T-helper 1 cell (primary cell): ENCODE measurements at places on chromosomes 5 and 9.

DNA sequence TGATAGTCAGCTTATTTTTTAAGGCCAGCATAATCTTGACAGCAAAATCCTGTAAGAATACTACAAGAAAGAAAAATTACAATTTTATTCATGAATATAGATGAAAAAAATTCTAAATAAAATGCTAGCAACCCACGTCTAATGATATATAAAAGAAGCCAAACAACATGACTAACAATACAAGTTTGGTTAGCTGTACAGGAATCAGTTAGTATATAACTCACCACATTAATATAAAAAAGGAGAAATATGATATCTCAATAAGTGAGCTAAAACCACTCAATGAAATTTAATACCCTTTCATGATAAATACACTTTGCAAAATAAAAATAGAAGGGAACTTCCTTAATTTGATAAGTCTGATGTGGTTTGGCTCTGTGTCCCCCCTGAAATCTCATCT lies 139.7 kb upstream of the MAN2A1 start:
- DNase-seq, result no peak

DNA sequence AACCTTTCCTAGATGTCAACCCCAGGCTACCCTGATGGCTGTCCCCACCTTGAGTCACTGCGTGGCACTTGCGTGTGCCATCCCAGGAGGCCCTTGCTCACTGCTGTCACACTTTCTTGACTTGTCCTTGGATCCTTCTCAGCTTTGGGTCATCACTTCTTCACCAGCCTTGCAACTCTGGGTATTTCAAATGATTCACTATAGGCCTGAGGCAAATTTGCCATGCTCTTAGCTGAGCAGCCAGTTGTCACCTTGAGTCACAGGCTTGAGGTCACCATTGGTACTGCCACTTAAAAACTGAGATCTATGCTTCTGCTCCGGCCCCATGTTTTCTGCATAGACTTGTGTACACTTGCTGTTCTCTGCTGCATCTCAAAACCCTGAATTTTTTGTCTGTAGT lies 84.7 kb downstream of the BASP1 start:
- DNase-seq, result no peak

DNA sequence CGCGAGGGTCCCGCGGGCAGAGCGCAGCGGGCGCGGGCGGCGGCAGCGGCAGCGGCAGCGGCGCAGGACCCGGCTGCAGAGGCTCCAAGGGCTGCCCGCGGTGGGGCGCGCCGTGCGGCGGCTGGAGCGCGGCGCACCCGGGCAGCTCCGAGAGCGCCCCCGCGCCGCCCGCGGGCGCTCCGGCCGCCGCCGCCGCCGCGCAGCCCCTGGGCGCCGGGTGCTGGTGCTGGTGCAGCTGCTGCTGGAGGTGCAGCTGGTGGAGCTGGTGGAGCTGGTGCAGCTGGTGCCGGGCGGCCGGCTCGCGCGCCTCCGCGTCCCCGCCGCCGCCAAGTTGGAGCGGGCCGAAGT lies 644 bp downstream of the IER5L start:
- DNase-seq, result no peak

- no peak for DNase-seq
Measured at GRCh38 chr5:6553972-6554371, 78.9 kb downstream of the NSUN2 start.

DNA sequence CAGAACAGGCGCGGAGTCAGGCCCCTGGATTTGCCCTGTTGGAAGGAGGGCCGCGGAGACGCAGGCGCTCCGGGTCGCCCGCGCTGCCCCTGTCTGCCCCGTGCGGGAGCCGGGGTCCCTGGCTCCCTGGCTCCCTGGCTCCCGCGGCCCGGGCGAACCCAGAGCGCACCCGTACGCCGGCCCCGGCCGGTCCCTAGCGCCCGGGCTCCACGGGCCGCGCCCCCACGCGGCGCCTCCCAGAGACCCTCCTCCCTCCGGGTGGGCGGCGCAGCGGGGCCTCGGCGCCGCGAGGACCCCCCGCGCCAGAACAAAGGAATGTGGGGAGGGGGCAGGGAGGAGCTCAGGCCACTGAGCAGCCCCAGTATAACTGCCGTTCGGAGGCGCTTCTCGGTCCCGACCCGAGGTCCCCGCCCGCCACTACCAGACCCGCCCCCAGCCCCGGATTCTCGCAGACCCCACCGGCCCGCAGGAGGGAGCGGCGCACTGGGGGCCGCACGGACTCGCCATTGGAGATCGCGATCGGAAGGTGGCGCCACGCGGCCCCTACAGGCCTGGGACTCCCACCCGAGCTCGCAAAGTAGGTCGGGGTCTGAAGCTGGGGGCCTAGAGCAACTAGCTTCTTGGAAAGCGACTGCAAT lies 2.4 kb downstream of the NFIL3 start:
- no peak for DNase-seq

GRCh38 chr5:114648940-114649339 lies 287.1 kb downstream of the KCNN2 start:
- no peak for DNase-seq

DNA sequence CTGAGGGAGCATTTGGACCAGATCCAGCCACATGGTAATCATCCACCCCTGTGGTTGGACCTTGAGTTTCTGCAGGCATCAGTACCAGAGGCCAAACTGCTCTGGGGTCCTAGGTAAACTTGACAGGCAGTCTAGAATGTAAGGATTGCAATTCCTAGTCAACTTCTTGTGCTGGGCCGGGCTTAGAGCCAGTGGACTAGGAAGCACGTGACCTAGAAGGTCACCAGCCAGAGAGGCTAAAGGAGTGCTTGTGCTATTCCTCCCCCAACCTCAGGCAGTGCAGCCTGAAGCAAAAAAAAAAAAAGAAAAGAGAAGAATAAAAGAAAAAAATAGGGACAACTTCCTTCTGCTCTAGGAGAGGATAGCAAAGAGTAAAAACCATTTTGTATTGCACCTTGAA lies 406.2 kb upstream of the FTMT start:
- DNase-seq, result no peak

DNA sequence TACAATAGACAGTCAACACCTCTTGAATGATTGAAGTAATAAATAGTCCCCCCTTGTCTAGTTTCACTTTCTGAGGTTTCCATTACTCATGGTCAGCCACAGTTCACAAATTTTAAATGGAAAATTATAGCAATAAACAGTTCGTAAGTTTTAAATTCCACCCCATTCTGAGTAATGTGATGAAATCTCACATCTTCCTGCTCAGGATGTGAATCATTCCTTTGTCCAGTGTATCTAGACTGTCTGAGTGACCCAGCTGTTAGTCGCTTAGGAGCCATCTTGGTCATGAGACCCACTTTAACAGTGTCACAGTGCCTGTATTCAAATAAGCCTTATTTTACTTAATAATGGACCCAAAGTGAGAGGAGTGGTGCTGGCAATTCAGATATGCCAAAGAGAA lies 311.6 kb upstream of the PRR16 start:
- DNase-seq, result no peak

DNA sequence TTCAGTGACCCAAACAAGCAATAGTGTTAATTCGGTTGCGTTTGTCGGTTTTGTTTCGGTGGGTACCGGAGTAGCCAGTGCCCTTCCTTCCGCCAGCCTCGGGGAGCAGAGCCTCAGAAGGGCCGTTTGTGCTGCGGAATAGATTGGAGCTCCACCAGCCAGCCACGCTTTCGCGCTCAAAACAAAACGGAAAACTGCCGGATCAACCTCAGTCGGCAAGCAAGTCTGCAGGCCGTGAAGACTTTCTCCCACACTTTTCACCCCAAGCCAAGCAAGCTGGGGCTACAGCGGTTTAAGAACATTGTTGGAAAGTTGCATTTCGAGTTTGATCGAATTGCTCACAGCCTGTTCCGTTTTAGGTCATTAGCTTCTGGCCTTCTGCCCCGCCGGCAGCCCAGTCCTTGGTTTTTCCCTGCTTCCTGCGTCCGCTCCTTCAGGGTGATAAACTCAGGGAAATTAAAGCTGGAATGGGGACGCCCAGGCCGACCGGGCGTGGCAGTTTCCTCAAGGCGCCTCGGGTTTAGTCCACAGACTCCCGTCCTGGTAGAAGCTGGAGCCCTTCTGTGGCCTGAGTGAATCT lies 803 bp upstream of the CCNO start:
- no peak for DNase-seq

DNA sequence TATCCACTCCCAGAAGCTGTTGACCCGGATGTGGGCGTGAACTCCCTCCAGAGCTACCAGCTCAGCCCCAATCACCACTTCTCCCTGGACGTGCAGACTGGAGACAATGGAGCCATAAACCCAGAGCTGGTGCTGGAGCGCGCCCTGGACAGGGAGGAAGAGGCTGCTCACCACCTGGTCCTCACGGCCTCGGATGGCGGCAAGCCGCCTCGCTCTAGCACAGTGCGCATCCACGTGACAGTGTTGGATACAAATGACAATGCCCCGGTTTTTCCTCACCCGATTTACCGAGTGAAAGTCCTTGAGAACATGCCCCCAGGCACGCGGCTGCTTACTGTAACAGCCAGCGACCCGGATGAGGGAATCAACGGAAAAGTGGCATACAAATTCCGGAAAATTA lies 834 bp downstream of the PCDHGA8 start:
- no peak for DNase-seq

DNA sequence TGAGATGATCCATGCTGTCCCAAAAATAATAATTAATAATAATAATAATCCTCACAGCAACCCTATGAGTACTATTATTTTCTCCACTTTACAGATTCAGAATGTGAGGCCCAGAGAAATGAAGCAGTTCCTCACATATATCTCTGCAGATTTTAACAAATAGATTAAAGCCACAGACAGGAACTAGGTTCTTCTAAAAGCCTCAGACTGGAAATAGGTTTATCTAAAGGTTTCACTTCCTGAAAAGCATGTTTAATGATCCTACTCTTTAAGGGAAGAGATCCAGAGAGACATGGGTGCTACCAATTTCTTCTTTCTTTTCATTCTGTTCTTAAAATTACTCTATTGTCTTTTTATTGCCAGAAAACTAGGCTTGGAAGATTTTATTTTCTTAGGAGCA lies 1079.4 kb upstream of the COX7C start:
- no peak for DNase-seq

DNA sequence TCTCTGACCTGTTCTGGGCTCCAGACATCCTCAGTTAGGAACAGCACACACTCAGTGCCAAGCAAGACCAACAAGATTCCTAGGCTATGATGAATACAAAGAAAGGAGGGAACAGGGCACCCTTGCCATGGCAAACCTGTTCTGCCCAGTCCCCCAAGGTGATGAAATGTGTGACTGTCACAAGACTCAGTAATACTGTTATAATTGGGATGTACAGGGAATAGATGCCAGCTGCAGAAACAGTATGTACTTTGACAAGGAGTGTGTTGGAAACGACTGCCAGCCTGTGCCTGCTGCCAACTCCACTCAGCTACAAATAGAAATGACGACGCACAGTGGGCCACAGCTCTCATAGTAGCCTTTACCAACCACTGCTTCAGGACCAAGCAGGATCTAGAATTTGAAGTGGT lies 453.0 kb downstream of the EFNA5 start:
- no peak for DNase-seq
